Activated CD4-positive, alpha-beta T cell treated with anti-CD3 and anti-CD28 coated beads for 1 hour (primary cell): ENCODE measurements at places on chromosomes 6 and 20.
A peak's percentile ranks its signal among the peaks of the same experiment; 100 is the strongest.

DNA sequence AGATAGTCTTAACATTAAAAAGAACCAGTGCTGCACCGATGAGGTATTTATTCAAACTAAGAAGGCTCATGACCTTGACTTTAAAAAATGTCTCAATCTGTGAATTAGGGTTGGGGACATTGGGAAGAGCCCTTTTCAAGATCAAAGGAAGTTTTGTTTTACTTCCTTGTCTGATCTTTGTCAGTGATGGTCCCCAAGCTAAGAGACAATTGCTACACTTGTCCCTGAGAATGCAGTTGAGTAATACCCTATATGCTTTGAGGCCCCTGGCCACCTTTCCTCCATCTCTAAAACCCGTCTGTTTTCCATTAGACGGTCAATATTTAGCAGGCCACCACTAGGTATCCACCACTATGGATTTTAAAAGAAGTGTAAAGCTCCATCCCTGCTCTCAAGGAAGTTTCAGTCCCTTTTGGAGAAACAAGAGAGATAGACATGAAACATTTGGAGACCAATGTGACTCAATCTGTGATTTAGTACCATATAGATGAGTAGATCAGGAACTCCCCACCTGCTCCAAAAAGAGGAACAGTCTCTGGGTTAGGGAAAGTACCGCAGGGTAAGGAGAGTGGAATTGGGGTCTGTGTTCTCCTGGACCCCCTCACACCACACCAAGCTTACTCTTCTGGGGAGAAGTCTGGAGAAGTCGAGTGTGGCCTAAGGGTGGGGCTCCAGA lies 99.1 kb upstream of the ISM1 start:
- no peak for DNase-seq

- no peak for DNase-seq
These were observed 38.7 kb upstream of the AFDN start for GRCh38 chr6:167787896-167788562.

- DNase-seq, result no peak
These were observed 671 bp downstream of the CDH4 start for GRCh38 chr20:61252601-61253263.

GRCh38 chr6:136886091-136886490 lies 36.0 kb upstream of the SLC35D3 start:
- no peak for DNase-seq

- DNase-seq, result no peak
These were observed 163.4 kb upstream of the SLC24A3 start for GRCh38 chr20:19048995-19049501.

DNA sequence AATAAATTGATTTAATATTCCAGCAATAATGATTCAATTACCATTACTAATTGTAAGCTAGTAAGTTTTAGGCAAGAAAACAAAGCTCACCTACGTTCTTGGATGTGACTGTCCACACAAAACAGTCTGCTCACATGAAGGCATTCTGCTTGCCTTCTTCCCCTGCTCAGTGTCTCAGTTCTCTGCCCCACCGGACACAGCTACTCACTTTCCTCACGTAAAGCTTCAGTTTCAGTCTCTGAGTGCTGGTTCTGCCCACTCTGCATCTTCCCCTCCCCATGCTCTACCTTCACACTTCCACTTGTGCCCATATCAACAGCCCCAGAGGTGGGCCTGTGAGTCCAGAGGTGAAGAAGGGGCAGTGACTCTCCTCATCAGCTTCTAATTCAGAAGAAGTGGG lies 73.9 kb upstream of the C6orf118 start:
- DNase-seq, result no peak

GRCh38 chr6:47700053-47700452 lies 1.7 kb downstream of the ADGRF4 start:
- DNase-seq, result no peak

GRCh38 chr20:20697325-20697845 lies 15.1 kb downstream of the RALGAPA2 start:
- no peak for DNase-seq

GRCh38 chr20:8997701-8998117 lies 71.2 kb upstream of the PLCB4 start:
- DNase-seq, result no peak

DNA sequence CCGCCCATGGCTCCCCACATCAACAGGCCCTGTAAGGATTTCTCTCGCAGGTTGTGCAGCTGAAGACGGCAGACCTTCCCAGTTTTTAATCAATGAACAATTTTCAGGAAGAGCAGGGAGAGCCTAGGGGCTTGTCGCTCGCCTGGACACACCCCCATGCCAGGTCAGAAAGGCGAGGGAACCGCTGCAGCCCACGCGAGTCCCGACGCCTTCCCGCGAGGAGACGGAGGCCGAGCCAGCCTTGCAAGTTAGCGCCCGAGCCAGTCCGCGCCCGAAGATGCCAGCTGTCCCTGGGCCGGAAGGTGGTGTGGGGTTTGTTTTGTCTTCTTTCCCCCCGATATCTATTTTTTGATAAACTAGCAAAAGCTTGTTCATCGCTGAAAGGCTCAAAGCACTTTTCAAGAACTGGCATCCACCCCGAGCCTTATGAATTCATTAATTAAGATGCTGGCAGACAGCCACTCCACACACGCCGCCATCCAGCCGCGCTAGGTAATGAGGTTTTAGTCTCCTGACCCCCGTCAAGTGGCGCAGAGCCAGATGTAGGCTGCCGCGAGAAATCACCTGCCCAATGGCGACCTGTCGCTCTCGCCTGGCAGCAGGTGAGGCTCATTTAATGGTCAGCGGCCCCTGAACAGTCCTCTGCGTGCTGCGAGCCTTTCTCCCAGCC lies 6.6 kb downstream of the CCDC167 start:
- DNase-seq, result no peak

DNA sequence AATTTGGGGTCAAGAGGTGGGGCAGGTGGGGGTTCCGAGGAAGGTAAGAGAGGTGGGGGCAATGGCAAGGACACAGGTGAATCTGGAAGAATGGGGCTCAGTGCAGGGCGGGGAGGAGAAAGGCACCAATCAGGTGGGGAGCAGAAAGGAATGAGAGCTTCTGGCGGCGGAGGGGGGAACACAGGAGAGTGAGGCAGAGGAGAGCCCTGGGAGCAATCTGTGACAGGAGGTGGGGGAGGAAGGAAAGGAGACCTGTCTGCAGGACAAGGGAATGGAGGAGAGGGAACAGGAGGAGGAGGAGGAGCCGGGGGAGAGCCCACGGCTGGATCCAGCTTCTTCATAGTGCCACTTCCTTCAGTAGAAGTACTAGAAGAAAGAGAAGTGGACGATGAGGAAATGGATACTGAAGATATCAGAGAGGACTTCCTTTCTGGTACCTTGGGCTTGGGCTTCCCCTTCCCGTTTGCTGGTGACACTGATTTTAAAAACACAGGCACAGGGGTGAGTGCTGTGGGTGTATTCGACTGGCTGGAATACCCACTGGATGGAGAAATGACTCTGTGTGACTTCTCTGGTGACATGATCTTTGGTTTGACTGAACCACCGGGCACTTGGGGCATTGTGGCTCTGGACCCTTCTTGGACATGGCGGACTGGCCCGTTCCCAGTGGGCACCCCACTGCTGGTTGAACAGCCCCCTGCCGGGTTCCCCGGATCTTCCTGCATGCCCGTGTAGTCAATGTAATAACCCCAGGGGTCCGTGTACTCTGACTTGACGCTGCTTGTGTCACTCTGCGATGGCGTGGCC lies 27.4 kb downstream of the HEBP2 start:
- DNase-seq, result no peak

GRCh38 chr20:36819659-36820058 lies 46.1 kb upstream of the DSN1 start:
- DNase-seq, result no peak

- no peak for DNase-seq
These were observed 5.6 kb upstream of the ADGRF1 start for GRCh38 chr6:47047479-47048407.

DNA sequence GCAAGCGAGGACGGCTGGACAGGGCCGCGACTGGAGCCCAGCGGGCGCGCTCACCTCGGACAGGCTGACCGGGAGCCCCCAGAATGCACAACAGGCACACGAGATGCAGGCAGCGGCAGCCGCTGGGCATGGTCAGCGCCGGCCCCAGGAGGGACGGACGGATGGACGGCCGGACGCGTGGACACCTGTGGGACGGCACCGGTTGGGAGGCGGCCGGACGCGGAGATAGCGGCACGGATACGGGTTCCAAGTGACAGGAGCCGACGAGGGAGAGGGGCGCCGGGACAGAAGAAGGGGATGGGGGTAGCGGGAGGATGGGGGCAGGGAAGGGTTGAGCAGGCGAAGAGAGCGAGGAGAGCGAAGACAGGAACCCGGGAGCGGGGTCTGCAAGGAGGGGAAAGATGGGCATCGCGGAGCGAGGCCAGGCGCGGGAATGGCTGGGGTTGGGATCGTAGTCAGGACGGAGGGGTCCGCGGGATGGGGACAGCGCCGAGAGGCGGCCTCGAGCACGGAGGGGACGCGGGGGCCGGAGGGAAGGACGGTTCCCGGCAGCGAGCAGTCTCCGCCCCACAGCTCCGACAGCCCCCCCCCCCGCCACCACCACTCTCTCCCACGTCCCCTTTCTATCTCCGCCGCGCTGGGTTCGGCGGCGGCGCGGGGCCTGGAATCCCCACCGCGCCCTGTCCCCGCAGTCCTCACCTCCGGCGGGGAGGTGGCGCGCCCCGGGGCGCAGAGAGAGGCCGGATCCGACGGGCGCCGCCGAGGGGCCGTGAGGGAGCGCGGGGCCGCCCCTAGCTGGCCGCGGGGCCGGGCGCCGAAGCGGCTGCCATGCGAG lies 435 bp downstream of the DLK2 start:
- DNase-seq, result peak; percentile 18

- no peak for DNase-seq
These were observed 35.2 kb downstream of the ALDH5A1 start for GRCh38 chr6:24529985-24530384.

DNA sequence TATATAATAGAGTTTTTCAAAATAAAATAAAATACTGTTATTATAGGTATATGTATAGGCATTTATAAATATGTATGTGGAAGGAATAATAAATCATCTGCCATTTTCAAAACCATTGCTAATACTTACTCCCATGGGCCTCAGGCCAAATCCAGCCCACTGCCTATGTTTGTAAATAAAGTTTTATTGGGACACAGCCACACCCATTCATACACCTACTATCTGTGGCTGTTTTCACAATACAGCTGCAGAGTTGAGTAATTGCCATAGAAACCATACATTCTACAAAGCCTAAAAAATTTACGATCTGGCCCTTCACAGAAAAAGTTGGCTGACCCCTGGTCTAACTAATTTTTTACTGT lies 9.5 kb downstream of the ALDH5A1 start:
- no peak for DNase-seq

- no peak for DNase-seq
These were observed 9.3 kb downstream of the TRIM15 start for GRCh38 chr6:30172681-30173080.

DNA sequence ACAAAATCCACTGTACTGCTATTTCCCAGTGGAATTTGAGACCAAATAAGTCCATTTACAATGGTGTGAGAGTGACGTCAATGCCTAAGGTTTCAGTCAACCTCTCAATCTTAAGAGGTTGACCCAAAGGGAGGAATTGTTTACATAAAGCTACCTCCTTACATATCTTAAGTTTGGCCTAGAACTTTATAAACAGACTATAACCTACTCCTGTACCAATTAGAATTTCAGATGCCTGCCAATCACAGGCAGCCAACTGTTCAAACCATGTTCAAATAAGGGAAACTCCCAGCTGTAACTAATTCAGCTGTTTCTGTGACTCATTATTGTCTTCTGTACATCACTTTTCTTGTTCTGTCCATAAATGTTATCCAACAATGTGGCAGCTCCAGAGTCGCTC lies 14.5 kb downstream of the LGSN start:
- no peak for DNase-seq

GRCh38 chr6:168581706-168582105 lies 140.7 kb downstream of the SMOC2 start:
- no peak for DNase-seq

- DNase-seq, result peak; percentile 19
These were observed 33.0 kb upstream of the FILIP1 start for GRCh38 chr6:75526502-75527127.

GRCh38 chr6:127367023-127367375 lies 23.6 kb upstream of the ECHDC1 start:
- DNase-seq, result no peak

DNA sequence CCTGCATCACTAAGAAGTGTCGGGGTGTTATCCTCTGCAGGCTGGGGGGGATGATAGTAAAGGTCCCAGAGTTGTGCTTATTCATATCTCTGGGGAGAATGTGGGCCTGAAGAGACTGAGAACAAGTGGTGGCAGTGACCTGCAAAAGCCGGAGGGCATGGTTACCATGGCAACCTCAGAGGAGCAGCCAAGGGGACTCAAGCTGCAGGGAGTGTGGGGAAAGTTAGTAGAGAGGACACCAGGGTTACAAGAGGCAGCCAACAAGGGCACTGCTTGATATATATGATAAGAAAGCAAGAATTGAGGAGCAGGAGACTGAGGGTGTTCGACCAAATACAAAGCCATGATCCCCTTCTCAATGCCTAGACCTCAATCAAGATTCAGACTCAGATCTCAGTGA lies 46.1 kb downstream of the HLA-F start:
- no peak for DNase-seq

DNA sequence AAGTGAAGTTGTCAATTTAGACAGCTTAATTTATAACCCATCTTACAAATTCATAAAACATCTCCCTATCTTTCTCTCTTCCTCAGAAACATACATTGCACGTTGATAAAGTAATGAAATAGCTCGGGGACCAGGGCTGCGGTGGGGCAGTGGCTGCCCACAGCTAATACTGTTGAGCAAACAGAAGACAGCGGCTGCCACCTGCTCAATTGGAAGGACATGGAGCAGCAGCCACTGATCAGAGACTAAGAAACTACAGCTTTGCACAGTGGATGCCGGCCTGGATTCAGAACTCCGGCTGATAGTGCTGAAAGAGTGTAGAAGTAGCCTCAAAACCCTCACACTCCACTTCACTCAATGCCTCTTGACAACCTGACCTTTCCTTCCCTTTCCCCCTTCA lies 157.9 kb upstream of the PDE10A start:
- no peak for DNase-seq

GRCh38 chr20:7843613-7844012 lies 96.6 kb downstream of the HAO1 start:
- no peak for DNase-seq

- DNase-seq, result no peak
These were observed 111.6 kb upstream of the MAN1A1 start for GRCh38 chr6:119461187-119461586.

- DNase-seq, result no peak
These were observed 10.5 kb upstream of the RAMACL start for GRCh38 chr6:166596776-166597507.

- DNase-seq, result no peak
These were observed 24.0 kb downstream of the HBS1L start for GRCh38 chr6:135030532-135031178.

GRCh38 chr20:2088891-2089290 lies 12.7 kb upstream of the STK35 start:
- no peak for DNase-seq

GRCh38 chr6:70508953-70509352 lies 57.8 kb upstream of the SDHAF4 start:
- no peak for DNase-seq

DNA sequence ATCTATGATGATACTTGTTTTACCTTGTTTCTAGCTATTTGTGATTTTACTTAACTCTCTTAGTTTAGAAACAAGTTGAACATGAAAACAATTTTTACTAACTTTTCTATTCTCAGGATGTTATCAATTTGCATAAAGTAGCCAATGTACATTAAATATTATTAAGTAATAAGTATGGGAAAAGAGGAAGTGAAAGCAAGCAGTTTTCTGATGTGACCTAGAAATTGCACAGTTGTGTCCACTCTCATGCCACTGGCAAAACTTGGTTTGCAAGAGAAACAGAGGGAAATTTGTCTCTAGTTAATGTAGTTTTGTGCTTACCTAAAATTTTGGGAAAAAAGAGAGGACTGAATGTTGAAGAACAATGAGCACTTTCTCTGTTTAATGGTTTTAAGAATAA lies 19.2 kb upstream of the TSPYL1 start:
- DNase-seq, result no peak

GRCh38 chr6:46452312-46452917 lies 38.8 kb downstream of the RCAN2 start:
- DNase-seq, result no peak
